ENCODE measurements at places on chromosomes 3 and 15.

- DNase-seq, result no peak
Observed at GRCh38 chr3:9649791-9650521, 651 bp downstream of the MTMR14 start.

GRCh38 chr3:112818289-112818688, 28.4 kb downstream of the CD200R1L start:
- DNase-seq, result no peak

DNA sequence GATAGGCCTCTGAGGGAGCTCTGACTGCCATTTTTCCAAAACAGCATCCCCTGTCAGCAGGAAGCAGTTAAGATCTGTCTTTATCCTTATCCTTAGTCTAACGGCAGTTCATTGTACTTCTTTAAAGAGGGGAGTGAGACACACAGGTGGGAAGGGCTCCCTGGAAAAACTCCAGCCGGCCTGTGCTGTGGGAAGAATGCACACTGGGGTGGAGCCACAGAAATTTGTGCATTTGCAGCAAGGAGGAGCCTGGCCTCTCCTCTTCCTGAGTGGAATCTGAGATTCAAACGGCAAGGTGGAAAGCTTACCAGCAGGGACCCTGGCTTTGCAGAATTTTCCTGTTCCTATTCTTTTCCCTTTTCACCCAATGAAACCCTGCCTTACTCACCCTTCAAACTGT, 1209.4 kb downstream of the ROBO2 start:
- no peak for DNase-seq

DNA sequence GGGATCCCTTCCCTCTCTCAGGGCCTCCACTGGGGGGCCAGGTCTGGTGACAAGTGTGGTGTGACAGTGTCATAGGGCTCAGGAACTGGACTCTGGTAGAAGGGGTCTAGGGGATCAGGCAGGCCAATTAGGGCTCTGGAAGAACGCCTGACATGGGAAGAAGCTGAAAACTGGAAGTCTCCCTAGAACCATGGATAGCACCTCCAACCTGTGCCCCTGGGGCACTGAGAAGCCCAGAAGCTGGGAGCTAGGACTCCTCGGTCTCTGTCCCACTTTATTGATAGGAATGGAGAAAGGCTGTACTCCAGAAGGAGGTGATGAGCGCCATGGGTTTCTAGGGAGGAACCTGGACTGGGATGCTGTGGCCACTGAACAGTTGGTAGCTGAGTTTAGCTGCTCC, 30.7 kb downstream of the INSYN1 start:
- DNase-seq, result no peak

- DNase-seq, result no peak
Observed at GRCh38 chr3:155334914-155335723, 41.6 kb upstream of the STRIT1 start.

GRCh38 chr3:53097887-53098286, 32.3 kb downstream of the RFT1 start:
- no peak for DNase-seq

GRCh38 chr3:4678320-4678719, 185.2 kb downstream of the ITPR1 start:
- no peak for DNase-seq

DNA sequence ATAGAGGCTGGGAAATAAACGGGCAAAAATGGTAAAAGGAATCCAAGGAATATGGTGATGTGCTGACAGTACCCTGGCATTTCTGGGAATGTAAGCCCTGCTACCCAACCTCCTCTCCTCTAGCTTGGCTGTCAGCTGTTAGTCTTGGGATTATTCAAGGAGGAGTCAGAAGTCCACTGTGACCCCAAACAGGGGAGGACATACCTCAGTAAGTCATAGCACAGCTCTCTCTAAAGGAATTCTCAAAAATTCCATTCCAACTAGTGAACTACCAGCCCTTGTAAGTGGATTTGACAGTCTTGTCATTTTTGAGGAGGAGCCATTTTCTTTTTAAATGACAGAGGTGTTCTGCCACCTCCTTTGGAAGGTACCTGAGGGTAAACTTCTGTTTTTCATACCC, 207.5 kb downstream of the PDCD6IP start:
- DNase-seq, result no peak
